Posterior vena cava (tissue), 2 donors: ENCODE measurements at places on chromosomes 3 and 15.
A peak's percentile ranks its signal among the peaks of the same experiment; 100 is the strongest.

GRCh38 chr3:124178531-124178930, 186.6 kb upstream of the ROPN1 start:
- no peak for DNase-seq

DNA sequence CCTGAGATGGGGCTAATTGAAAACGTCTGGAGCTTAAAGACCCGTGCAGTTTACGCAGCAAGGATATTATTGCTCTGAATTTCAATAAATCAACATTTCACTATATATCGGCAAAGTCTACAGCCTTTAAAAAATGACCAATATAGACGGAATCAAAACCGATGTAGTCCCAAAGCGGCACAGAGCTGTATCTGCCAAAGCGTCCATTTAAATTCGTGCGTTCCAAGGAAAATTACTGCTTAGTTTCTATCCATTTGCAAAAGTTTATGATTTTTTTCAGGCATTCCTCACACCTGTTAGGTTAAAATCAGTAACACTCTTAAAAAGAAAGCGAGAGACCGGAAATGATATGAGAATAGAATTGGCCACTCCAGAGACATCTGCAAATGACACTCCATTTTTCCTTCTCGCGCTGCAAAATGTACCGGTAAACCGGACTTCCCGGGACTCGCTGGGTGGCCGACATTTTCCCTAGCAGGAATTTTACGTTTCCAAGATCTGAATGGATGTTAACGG, 777 bp upstream of the EIF4A2 start:
- DNase-seq: no peak

DNA sequence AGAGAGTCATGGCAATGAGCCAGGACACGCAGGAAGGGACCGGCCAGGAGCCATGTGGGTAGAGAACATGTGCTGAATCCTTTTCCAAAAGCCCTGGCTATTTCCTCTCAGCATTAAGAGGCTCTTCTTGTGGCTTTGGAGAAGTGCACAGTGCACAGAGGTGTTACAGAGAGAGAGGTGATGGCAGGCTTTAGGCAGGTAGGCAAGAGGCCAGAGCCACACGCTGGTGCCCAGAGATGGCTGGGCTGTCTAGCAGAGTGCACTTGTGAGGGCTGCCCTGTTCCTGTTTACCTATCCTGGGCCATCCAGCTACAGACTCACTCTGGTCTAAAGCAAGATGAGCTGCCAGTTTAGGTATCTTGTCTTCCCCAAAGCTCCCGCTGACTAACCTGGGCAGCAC, 402.6 kb downstream of the OCA2 start:
- no peak for DNase-seq

DNA sequence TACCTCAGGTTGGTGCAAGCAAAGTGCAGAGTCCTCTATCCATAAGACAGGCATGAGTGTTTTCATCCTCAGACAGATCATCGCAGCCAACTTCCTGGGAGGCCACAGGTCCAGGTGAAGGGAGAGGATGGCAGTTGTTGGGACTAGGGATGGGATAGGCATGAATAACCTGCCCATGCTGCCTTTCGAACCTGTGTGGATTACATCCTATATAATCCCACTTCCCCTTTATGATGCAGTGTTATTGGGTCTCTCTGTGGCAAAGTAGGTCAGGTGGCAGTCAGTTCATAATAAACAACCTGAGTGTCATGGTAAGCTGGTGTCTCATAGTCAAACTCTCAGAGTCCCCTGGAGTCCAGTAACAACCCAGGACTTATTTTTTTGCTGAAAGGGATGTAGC, 40.4 kb downstream of the CCR3 start:
- DNase-seq: no peak

- DNase-seq: no peak
Observed at GRCh38 chr3:76646921-76647562, 392.9 kb upstream of the ROBO2 start.

GRCh38 chr3:134339331-134339730, 34.9 kb downstream of the AMOTL2 start:
- DNase-seq: peak; percentile 68

GRCh38 chr3:112424394-112424793, 74.9 kb downstream of the BTLA start:
- DNase-seq: no peak

GRCh38 chr3:39148435-39149058, 4.8 kb downstream of the CSRNP1 start:
- no peak for DNase-seq

DNA sequence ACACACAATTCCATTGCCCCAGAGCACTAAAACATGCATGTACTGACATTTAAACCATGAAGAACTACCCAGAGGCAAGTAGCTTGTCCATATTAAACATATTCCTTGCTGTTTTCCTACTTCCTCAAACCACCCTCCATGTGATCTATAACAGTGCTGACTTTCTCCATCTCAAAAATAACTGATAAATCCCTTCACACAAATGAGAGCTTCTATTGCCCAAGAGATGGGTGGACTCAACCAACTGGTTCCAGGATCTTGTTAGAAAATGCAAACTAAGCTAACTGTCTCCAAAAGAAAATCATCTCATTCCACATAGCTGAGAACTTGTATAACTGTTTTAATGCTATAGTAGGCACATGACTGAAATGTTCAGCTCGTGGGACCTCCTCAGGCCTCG, 29.6 kb downstream of the DCLK3 start:
- DNase-seq: no peak

GRCh38 chr3:125381743-125382142, 6.6 kb upstream of the ZNF148 start:
- no peak for DNase-seq

- DNase-seq: no peak
Observed at GRCh38 chr3:63937661-63938651, 25.8 kb upstream of the SCAANT1 start.

DNA sequence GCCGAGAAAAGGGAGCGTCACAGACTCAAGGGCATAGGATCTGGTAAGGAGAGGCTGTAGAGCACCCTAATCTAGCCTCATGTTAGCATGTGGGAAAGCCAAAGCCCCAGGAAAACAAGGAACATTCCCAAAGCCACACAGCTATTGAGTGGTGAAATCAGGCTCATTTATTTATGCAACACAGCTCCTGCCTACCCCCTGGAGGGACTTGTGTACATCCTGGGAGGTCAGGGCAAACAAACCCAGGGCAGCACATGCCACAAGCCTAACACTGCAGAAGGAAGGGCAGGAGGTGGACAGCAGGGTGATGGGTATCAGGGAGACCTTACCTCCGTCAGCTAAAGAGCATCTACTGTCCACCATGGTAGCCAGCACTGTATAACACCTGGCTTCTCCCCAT, 283.5 kb downstream of the RPLP1 start:
- no peak for DNase-seq

- DNase-seq: no peak
Observed at GRCh38 chr3:139559541-139559940, 20.0 kb upstream of the RBP1 start.

GRCh38 chr3:41320953-41321641, 121.8 kb downstream of the CTNNB1 start:
- no peak for DNase-seq

- no peak for DNase-seq
Observed at GRCh38 chr3:41893977-41894376, 67.9 kb downstream of the ULK4 start.

GRCh38 chr3:69612791-69613190, 126.5 kb upstream of the MITF start:
- no peak for DNase-seq

- DNase-seq: no peak
Observed at GRCh38 chr3:72899349-72899765, 11.5 kb downstream of the GXYLT2 start.

GRCh38 chr3:60000311-60001105, 950.7 kb upstream of the CFAP20DC start:
- no peak for DNase-seq

GRCh38 chr15:41507820-41508290, 5.8 kb downstream of the LTK start:
- DNase-seq: no peak

DNA sequence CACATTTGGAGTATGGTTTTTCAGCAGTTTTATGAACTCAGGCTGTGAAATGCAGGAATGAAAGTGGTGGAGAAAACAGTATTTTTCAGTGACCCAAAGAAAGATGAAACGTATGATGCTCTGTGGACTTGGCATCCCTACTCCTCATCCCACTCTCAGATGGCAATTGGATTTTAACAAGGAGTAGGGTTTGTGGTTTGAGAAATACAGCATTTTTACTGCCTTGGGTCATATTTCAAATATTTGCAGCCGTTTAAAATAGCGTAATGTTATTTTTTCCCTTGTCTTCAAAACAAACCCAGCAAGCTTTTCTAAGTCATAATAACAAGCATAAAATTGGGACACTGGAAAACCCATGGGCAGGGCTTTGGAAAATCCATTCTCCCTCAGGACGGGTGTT, 117.2 kb upstream of the LRIG1 start:
- no peak for DNase-seq

DNA sequence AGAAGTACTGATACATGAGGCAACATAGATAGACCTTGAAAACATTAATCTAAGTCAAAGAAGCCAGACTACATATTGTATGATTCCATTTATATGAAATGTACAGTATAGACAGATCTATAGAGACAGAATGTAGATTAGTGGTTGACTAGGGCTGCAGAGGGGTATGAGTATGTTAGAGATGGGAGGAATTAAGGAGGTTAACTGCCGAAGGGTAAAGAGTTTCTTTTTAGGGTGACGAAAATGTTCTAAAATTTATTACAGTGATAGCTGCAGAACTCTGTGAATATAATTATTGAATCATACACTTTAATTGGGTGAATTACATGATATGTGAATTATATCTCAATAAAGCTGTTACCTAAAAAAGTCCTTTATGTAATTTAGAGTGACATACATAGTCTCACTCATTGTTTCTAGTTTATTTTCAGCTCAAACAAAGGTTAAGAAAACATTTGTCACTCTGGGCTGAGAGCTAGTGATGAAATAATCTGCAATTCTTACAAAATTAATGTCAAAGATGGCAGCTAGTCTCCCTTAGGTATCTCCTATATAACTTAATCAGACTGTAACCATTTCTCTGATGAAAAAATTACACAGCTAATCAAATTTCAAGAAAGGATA, 61.4 kb downstream of the DENND4A start:
- no peak for DNase-seq

- DNase-seq: no peak
Observed at GRCh38 chr15:63403254-63403945, 21.8 kb upstream of the CA12 start.

DNA sequence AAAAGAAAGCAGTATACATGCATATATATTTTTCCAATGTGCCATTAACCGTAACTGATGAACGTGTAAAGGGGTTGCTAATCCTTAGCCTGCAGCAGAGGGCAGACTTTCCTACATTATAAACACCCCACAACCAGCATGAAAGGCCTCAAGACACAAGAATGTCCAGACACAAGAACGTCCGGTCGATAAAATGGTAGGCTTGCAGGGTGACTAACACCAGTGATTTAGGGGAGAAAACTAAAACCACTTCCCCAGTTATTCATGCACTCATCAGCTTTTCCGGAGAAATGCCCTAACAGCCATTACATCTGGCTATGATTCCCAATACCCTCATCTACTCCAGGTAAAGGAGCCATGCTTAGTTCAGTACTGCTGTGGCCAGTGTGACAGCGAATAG, 57.4 kb downstream of the LRTM1 start:
- DNase-seq: no peak

DNA sequence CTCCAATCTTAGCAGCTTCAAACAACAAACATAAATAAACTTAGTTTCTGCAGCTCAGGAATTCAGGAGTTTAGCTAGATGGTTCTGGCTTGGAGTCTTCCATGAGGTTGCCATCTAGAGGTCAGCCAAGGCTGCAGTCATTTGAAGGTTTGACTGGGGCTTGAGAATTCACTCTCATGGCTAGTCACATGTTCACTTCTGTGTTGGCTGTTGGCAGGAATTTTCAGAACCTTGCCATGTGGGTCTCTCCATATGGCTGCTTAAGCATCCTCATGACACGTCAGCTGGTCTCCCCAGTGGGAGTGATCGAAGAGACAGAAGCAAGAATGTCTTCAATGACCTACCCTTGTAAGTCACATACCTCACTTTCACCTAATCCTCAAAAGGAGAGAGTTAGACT, 269.2 kb upstream of the CNTN3 start:
- DNase-seq: no peak

DNA sequence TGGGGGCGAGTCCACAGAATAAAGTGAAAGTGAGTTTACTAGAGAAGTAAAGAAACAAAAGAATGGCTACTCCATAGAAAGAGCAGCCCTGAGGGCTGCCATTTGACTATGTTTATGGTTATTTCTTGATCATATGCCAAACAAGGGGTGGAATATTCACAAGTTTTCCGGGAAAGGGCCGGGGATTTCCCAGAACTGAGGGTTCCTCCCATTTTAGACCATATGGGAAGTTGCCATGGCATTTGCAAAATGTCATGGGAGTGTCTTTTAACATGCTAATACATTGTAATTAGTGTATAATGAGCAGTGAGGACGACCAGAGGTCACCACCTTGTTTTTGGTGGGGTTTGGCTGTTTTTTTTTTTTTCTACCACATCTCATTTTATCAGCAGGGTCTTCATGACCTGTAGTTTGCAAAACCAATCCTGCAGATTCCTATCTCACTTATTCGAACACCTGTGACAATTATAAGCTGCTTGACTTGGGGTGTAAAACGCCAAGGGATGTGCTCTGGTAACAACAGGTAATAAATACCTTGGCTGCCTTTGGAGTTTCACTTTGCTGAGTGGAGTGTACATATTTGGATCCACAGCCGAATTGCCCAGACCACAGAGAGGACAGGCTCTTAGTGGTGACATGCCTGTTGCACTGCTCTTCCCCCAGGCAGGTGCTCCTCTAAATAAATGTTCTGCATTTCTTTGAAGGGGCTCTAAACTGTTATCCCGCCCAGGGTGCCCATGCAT, 43.6 kb downstream of the C2CD4B start:
- DNase-seq: no peak

- DNase-seq: peak; percentile 13
Observed at GRCh38 chr15:93129702-93130488, 40.9 kb upstream of the RGMA start.

DNA sequence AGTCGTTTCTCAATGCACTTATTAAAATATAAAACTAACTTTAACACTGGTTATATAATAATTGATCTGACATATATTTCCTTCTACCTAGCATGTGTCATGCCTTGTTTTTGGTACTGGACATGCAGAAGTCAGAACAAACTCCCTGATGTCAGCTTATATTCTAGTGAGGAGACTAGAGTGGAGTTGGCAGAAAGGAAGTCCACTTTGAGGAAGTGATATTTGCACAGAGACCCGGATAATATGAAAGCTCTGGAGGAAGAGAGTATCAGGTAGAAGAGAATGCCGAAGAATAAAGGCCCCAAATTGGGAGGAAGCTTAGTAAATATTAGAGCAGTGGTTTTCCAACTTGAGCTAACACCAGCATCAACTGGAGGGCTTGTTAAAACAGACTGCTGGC, 24.6 kb upstream of the ZNF280D start:
- DNase-seq: no peak

DNA sequence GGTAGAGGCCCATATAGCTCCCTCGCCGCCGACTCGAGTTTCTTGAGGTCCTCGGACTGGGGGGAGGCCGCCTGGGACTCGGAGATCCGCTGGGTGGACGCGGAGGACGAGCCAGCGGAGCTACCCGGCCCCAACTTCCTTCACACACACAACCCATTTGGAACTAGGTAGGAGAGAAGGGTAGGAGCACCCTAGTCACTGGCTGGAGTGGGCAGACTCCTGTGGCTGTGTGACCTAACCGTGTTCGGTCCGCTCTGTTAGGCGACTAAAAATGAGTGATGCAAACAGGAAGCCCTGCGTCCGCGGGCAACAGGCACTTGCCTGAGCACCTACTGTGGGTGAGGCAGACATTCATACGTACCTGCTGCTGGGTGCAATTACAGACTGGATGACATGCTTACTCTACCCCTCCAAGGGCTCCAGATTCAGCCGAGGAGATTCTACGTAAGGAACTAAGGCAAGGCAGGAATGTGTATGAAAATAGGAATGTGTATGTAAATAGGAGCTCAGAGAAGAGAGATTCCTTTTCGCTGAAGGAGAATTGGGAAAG, 4.6 kb upstream of the SIN3A start:
- no peak for DNase-seq
